ENCODE measurements at places on chromosomes 11 and 22.

DNA sequence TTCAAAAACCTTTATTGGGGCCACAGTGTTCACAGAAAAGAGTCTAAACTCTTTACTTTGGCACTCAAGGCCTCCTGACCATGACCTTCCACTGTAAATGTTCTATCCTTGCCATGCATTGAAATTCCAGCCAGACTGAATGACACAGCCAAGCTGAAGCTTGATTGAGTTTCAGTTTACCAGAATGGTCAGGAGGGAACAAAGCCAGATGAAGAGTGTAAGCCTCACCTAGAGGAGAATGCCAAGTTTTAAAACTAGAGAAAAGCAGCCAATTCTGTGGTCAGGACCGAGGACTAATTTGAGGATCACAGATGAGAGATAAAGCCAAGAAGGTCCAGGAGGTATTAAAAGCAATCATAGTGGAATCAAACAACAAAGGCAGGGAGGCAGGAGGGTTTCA, 215.3 kb downstream of the KCNA4 start:
- no peak for DNase-seq

DNA sequence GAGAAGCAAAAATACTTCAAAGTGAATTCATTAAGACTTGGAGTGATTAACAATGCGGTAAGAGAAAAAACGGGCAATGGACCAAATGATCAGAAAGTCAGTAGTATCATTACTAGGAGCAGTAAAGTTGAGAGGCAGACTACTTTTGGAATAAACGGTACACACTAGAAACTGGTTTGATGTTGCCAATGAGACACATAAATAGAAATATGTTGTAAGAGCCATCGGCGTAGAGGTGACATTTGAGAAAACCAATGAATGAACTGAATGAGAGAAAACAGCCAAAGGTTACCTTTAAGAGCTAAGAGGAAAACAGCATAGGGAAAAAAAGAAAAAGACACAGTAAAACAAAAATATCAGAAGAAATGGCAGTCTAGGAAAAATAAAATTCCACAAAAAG, 6.2 kb downstream of the CHORDC1 start:
- DNase-seq = no peak

- no peak for DNase-seq
These were observed 172.0 kb upstream of the ARHGAP42 start for GRCh38 chr11:100515087-100515486.

GRCh38 chr11:85171648-85172257, 455.4 kb downstream of the DLG2 start:
- no peak for DNase-seq

GRCh38 chr11:57230791-57231538, 6.1 kb downstream of the APLNR start:
- DNase-seq = no peak

DNA sequence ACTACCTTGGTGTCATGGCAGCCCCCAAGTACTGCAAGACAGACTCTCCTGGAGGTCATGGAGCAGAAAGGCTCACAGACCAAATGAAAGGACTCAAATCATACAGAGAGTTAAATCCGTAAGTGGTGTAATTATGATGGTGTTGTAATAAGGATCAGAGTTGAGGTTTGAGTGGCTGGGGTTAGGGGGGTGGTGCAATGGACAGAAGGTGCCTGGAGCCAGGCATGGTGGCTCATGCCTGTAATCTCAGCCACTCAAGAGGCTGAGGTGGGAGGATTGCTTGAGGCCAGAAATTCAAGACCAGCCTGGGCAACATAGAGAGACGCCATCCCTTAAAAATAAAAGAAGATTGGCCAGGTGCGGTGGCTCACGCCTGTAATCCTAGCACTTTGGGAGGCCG, 18.7 kb downstream of the ART5 start:
- DNase-seq = no peak

GRCh38 chr11:81380395-81380794, 1353.3 kb downstream of the FAM181B start:
- no peak for DNase-seq

GRCh38 chr22:49255741-49256318, 571.8 kb downstream of the BRD1 start:
- DNase-seq = no peak

DNA sequence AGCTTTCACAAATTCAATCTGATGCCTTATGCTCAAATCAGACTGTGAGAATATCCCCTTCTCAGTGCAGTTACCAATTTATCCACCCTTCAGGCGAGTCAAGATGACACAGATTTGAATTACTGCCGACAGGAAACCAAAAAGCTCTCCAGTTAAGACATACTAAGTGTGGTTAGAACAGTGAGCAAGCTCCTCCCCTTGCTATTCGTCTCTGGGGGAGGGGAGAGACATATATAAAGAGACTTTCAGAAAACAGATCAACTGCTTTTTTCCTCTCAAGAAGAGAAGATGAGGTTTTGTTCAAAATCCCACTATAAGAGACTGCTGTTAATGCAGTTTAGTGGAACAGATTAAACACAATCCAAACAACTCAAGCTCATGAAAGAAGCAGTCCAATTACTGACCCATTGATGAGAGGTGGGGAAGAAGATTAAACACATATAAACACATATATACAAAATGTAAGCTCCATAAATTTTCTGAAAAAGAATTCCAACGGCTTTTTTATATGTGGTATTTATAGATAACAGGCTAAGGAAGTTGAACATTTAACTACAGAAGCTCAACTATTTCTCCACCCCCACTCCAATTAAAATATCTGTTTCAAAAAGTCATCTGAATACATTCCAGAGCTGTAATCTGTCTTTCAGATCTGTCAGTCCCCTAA, 102.7 kb downstream of the MRTFA start:
- DNase-seq = peak; percentile 90

DNA sequence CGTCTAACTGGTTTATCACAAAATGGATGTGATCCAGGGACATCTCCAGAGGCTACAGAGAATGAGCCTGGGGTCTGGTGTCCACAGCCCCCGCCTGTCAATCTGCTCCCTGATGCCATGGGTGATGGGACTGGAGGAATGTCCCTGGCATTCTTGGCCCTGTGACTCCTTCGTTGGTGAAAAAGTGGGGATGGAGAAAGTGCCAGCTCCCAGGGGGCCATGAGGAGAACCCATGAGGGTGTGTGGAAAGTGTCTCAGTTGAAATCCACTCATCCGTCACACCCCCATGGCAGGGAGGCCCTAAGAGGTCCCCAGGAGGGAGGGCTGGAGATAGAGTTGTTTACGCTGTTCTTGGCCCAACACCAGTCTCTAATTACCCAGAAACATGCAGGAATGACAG, 322.0 kb downstream of the CTTN start:
- no peak for DNase-seq

DNA sequence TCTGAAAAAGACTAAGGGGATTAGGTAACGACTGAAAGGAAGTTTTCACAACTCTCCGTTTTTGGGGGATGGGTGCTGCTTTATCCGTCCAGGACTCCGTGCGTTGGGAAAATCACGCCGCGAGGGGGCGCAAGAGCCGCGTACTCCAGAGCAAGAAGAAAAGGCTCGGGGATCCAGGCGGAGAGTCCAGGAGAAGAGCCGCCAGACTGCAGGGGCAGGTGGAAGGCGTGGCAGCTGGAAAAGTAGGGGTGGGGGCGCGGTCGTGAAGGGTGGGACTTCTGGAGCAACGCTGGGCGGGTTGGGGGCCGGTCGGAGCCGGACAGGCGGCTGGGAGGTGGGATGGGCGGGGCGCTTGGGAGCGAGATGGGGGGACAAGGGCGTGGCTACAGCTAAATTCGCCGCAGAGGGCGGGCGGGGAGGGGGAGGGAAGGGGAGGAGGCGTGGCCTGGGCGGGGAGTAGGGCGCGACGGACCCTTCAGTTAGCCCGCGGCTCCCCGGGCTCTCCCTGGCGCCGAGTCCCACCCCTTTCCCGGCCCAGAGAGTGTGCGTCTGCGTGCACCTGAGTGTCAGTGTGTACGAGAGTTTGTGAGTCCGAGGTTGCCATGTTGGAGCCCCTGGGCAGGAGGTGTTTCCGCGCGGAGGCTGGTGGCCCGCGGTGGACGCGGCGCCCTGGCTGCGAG, 613 bp upstream of the ARHGEF17 start:
- peak; percentile 90 for DNase-seq

GRCh38 chr22:20206709-20207215, 55.9 kb upstream of the CCDC188 start:
- DNase-seq = peak; percentile 12

GRCh38 chr11:87239001-87239400, 201.3 kb downstream of the TMEM135 start:
- DNase-seq = no peak

- peak; percentile 89 for DNase-seq
These were observed 3.3 kb upstream of the GRK2 start for GRCh38 chr11:67262731-67263675.

- no peak for DNase-seq
These were observed 88.5 kb downstream of the RBFOX2 start for GRCh38 chr22:35940166-35940565.

DNA sequence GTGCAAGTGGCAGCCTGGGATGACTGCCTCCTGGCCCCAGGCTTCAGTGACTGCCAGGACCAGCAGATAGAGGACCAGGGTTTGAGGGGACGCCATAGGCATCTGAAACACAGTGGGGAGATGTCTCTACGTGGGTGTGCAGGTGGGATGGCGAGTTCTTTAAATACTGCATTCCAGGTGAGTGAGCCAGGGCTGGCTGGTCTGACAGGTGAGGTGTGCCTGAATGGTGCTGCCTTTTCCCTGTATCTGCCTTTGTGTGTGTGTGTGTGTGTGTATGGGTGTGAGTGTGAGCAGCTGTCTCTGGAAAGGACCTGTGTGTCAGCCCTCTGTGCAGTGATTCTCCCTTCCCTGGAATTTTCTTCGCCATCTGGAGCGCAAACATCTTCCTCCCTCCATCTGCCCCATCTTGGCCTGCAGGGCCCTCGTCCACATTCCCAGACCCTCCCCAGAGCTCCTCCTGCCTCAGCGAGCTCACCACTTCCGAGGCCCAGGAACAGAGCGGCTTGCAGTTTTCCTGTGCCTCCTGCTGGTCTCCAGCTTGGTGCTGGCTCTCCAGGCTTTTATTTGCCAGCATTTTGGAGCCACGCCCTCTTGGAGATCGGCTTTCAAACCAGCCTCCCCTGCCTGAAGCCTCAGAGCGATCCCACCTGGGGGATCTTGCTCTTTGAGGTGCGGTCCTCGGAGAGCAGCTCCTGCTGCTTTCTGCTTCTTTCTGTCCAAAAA, at the start of gene GPHA2:
TSS of gene GPHA2 (minus strand) at position 535 of the 723 bp plus-strand sequence. CDS start at position 102, 433 bp downstream.
- DNase-seq = no peak

- no peak for DNase-seq
These were observed 15.7 kb downstream of the CAT start for GRCh38 chr11:34454308-34455032.

GRCh38 chr11:63518548-63518947, 12.7 kb downstream of the LGALS12 start:
- DNase-seq = no peak

DNA sequence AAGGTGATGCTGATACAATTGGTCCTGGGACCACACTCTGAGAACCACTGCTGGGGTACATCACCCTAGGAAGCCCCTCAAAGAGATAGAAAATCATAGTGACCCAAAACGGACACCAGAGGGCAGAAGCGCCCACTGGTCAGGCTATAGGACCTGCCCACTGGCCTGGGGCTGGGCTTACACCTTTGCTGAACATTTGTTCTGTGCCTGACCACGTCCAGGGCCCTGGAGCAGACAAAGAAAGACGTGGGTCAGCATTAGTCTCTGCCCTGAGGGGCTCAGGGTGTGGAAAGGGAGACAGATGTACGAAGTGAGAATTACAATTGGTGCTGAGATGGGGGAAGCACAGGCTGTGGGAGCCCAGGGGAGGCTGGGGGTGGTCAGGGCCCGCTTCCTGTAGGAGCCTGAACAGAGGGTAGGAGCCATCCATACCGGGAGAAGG, 14.4 kb upstream of the SERPINH1 start:
- DNase-seq = no peak

GRCh38 chr11:17230867-17231851, 23.4 kb upstream of the PIK3C2A start:
- DNase-seq = peak; percentile 72

GRCh38 chr11:43895601-43896000, 15.0 kb downstream of the ALKBH3 start:
- DNase-seq = no peak

GRCh38 chr11:115673720-115674119, 169.5 kb upstream of the CADM1 start:
- no peak for DNase-seq

DNA sequence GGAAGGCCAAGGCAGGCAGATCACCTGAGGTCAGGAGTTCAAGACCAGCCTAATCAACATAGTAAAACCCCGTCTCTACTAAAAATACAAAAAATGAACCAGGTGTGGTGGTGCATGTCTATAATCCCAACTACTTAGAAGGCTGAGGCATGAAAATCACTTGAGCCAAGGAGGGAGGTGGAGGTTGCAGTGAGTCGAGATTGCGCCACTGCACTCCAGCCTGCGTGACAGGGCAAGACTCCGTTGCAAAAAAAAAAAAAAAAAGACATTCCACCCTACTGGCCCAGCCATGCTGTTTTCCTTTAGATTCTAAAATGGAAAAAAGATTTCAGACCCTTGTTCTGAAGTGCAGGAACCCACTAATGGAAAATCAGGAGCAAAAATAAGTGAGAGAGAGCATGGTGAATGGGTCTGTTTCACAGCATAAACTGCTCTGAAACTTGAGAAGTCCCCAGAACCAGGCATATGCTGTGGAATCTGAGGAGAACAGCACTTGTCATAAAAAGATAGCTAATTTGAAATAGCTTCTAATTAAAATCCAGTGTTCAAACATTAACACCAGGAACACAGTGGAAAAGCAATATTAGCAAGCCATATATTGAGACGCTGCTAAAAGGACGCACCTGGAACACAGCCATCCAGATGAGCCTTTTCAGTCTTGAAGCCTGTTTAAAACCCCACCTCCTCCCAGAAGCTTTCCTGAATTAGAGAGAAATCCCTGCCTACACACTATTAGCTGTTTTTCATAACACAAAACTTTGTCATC, 66.3 kb upstream of the CHRM4 start:
- no peak for DNase-seq

DNA sequence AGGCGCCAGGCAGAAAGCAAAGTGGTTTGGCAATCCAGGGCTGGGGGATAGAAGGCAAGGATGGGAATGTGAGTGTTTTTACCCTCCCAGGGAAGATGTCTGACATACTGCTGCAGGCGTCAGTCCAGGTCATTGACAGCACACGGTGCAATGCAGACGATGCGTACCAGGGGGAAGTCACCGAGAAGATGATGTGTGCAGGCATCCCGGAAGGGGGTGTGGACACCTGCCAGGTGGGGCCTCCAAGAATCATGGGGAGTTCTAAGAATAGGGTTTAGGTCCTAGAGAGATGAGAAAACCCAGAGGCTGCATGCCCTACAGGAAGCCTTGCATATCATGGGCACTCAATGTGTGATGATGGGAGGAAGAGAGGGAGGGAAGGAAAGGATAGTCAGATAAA, 28.3 kb upstream of the SMIM35 start:
- no peak for DNase-seq

DNA sequence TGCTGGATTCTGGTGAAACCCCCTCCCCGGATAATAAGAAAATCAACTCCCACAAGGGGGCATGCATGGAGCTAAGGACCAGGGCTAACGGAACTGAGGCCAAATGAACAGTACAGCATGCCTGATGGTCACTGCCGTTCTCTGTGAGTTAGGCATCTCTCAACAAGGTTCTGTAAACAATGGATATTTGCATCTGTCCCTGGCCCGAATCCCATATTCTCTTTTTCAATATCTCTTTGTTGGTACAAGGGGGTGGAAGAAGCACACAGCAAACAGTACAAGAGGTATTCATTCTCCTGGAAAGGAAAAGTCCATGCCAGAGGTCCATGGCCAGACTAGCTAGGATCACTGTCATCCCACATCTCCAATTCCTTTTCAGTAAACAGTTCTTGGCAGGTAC, 32.2 kb upstream of the APOA1 start:
- no peak for DNase-seq

GRCh38 chr11:62504158-62504973, 42.2 kb downstream of the AHNAK start:
- DNase-seq = no peak

GRCh38 chr11:126403658-126404057, 48.2 kb downstream of the ST3GAL4 start:
- DNase-seq = no peak

Measured in activated CD4-positive, alpha-beta T cell treated with anti-CD3 and anti-CD28 coated beads, Interleukin-2, Interleukin-4, amounts not matched to agents 100 ng/mL and 50 ng/mL, durations not matched to agents 16 hours and 8 hours (primary cell).